ENCODE measurements at places on chromosomes 11 and 22.

DNA sequence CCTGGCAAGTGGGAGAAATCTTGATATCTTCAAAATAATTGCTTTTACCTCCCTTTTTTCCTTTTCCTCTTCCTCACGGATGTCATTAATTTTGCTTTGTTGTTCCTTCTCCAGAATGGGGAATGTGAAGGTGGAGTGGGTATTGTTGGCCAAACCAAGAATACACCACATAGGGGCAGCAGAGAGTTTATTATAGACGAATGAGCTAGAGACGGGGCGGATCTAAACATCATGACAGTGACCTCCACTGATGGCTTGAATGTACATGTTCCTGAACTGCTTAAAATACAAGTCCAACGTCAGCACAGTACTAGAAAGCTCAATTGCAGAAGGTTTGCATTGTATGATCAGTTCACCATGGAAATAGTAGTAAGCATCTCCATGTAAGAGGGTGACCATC lies 122.3 kb upstream of the SNX19 start:
- DNase-seq = no peak

- peak; percentile 80 for DNase-seq
Measured at GRCh38 chr22:38114484-38115398, 4.3 kb upstream of the BAIAP2L2 start.

DNA sequence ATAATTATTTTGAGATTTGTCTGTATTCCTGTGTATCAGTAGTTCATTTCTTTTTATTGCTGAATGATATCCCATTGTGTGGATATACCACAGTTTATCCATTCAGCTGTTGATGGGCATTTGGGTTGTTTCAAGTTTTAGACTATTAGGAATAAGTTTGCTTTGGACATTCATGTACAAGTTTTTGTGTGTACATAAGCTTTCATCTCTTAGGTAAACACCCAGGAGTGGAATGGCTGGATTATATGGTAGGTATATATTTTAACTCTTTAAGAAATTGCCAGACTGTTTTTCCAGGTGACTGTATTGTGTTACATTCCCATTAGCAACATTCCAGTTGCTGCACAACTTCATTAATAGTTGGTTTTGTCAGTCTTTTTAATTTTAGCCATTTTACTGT lies 52.0 kb downstream of the ARHGEF12 start:
- no peak for DNase-seq

DNA sequence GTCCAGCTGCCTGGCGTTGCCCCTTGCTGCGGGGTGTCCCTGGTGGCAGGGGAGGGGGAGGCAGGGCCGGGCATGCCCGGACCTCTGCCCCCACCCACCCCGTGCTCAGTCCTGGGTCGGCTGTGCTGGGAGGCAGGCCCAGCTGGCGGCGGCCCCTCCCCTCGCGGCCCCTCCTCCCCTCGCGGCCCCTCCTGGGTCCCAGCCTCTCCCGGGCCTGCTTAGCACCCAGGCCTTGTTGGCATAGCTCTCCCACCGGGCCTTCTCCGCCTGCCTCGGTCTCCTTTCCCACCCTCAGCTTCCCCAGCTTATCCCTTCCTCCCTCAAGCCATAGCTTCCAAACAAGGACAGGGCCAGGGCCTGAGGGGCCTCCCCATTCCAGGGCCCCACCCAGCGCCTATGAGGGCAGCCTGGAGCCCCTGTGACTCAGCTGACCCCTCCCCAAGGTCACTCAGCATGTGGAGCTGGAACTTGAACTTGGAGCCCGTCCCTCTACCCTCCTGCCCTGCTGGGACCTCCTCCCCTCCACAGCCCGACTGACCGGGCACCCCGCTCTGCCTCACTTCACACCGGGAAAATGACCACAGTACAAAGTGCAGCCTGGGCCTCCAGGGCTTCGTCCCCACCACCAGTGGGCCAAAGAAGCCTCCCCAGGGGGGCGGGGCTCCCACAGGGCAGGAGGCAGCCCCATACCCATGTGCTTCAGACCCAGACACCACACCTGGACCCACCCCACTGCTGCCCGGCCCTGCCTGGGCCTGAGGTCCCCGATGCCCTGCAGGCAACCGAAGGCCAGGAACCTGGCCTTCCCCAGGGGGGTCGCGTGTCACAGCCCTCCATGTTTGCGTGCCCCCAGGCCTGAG lies 1.2 kb downstream of the EPS8L2 start:
- DNase-seq = no peak

DNA sequence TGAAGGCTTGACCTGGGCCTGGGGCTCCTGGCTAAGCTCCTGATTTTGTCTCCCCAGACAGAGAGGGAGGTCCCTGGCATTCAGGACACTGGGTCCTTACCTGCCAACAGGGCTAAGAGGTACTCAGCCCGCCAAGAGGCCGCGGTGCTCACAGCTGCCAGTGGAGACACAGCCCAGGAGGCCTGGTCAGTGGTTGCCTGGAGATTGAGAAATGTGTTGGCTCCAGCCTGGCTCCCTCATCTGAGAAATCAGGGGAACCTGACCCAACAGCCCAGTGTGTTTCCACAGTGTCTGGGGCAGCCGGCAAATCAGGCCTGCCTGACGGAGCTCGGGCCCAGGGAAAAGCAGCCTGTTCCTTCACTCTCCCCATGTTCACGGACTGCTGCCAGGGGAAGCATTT lies 79.4 kb upstream of the NAV2 start:
- DNase-seq = no peak

DNA sequence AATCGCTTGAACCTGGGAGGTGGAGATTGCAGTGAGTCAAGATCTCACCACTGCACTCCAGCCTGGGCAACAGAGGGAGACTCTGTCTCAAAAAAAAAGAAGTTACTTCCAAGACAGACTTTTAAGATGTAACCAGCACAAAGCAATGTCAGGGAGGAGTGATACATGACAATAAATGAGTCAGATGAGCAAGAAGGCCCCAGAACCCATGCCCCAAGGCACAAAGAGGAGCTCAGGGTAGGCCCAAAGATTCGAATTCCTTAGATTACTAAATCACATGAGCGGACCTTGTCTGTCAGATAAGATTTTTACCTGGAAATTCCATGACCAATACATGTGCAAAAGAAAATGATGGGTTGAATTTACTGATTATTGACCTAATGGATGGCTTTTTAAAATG lies 10.5 kb upstream of the JHY start:
- DNase-seq = no peak

Measured in activated CD8-positive, alpha-beta memory T cell treated with anti-CD3 and anti-CD28 coated beads, Interleukin-2, amount 50 U/mL, for 4 hours (primary cell).